NCI-H1436 treated with DMSO at 0.1 percent for 48 hours (cell line): ENCODE measurements at places on chromosomes 12 and 14.

DNA sequence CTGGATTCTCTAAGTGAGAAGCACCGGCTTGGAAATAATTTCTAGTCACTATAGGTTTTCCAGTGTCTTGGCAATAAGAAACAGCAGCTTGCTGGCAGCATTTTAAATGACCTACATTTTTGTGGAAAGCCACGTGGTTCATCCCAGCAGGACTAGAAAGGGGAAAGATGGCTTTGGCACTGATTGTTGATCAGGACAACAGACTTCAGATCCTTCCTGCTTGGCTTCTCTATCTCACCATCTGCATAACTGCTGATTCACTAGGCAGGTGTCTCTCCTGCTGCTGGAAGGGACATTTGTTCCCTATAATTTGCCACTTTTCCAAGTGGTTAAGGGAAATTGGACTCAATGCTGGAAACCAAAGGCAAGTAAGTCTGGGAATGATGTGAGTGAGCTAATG is 131.0 kb downstream of the TTC8 start:
- no peak for DNase-seq

GRCh38 chr14:104093366-104094055 is 8.0 kb downstream of the ASPG start:
- no peak for DNase-seq

DNA sequence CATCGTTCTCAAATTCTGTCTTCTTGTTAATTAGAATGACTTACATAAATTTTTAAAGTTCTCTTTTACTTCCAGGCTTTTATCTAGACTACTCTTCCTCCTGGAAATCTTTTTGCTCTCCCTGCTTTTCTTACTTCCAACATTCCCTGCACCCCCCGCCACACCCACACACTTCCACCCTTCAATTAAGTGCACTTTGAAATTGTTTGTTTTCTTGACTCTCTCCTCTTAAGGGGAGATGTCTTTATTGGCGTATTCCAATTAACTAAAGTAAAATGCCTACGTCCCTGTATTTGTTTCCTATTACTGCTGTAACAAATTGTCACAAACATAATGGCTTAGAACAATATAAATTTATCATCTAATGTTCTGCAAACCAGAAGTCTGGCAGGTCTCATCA is 125.2 kb upstream of the KRR1 start:
- DNase-seq, result no peak

DNA sequence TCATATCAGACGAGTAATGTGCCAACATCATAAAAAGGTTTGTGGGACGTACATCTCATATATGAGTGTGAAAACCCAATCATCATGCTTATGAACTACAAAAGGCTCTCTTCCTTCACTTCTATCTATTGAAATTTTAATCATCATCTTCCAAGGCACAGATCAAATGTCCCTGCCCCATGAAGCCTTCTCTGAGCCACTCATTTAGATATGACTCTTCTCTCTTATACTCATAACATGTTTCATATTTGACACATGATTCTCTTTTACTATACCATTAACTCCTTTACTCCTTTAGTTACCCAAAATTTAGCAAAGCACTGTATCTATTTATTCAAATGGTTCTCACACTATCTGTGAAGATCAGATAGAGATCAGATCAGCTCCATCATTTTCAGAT is 22.2 kb downstream of the RALGAPA1 start:
- DNase-seq, result no peak

DNA sequence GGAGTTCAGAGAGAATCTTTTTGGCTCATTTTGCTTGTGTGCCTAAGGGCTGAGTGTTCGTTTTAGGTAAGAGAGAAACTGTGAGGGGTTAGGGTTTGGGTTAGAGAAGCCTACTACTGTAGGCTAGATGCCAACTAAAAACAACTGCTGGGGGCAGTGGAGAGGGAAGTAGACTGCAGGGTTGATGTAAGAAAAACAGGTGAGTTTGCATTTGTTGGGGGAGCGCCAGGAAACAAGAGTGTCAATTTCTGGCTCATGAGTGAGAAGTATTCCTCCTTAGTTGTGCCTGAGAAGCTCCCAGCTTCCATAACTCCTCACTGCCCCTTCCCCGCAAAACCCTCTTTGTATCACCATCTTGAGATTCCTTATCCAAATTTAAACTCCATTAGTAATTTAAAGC is 92.3 kb downstream of the DERA start:
- no peak for DNase-seq

GRCh38 chr12:130127532-130127911 is 34.7 kb upstream of the FZD10 start:
- DNase-seq, result no peak

DNA sequence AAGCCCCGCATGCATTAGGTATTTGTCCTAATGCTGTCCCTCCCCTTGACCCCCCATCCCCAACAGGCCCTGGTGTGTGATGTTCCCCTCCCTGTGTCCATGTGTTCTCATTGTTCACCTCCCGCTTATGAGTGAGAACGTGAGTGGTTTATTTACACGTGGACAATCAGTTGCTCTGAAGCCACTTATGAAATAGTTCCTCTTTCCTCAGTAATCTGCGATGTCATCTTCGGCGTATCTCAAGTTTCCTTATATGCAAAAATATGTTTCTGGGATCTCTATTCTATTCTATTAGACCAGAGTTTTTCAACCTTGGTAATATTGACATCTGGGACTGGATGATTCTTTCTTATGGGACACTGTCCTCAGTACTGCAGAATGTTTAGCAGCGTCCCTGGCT is 56.0 kb upstream of the DCD start:
- no peak for DNase-seq

DNA sequence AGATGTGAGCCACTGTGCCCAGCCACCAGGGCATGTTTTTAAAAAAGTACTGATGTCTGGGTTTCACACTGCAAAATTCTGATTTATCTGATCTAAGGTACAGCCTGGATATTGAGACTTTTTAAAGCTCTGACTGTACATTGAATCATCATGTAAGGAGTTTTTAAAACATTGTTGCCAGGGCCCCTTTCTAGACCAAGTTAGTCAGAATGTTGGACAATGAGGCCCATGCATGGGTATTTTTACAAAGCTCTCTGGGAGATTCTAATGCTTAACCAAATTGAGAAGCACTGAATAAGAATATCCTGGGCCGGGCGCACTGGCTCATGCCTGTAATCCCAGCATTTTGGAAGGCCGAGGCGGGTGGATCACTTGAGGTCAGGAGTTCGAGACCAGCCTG is 16.7 kb downstream of the TMEM19 start:
- DNase-seq, result no peak

GRCh38 chr12:49621651-49622500 is 1.5 kb upstream of the PRPF40B start:
- DNase-seq, result no peak
